ENCODE measurements at places on chromosomes 7 and 10. TPM values are rescaled to one million over a fixed set of nuclear protein-coding genes. Genes with fewer than 3 reads are reported as not detected.

DNA sequence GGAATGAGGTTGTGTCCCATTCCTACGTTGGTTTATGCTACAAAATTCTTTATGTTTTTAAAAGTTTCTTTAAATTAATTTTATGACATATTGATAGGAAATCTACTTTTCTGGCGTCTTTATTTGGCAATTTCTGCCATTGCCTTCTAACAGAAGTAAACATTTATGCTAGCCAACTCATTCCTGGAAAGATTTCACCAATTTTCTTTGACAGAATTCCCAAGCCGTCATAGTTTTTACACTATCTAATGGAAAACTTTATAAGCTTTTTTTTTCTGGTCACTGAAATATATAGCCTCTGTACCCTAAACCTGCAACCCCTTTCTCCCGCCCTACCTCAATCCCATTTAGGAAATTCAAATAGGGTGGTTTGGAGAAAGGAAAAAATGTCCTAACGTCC is 6.1 kb upstream of the TCAF1 start:
- DNase-seq = no peak

DNA sequence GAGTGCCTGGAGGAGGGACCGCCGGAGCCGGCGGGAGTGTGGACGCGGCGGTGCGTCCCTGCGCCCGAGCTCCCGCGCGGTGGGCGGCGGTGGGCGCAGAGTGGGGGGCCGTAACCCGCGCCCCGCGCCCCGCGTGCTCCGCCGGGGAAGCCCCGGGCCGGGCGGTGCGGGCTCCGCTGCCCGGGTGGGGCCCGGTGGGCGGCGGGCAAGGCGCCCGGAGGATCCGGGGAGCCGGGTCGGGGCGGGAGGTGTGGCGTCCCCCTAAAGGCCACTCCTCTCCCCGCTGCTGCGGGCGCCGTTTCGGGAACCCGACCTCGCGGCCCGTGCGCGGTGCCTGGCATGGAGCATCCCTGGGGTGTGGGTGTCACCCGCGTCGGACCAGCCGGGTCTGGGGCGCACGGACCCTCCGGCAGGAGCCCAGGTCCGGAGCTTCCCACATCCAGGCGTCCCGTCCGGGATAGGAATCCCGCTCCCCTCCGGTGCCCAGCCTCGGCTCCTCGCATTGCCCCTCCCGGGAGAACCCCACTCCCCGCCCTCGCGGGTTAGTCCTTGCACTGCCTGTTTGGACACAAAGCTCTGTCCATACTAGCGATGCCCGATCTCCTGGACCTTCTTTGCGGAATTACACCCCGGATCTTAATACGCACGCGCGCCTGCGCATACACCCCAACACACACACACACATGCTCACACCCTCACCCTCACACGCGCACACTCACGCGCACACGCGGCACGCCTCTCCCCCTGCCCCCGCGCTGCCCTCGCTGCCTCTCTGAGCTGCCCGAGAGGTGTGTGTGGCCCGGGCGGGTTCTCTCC is 723 bp downstream of the MTURN start:
- DNase-seq = peak; percentile 68

DNA sequence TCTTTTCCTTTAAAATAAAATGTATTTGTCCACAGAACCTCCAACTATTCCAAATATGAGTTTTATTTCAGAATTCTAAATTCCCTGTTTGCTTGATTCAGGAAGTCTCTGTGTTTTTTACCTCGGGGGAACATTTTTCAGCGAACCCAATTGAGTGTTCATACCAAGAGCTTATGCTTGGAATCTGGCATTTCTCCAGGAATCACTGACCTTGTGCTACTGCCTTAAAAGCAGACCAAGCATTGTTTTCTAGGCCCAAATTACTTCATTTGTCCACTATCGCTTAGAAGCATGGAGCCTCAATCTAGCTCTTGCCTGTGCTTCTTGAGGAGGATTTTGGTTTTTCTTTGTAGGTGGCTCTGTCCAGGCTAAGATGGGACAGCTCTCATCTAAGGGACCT is 59.4 kb downstream of the EBLN1 start:
- DNase-seq = peak; percentile 1

DNA sequence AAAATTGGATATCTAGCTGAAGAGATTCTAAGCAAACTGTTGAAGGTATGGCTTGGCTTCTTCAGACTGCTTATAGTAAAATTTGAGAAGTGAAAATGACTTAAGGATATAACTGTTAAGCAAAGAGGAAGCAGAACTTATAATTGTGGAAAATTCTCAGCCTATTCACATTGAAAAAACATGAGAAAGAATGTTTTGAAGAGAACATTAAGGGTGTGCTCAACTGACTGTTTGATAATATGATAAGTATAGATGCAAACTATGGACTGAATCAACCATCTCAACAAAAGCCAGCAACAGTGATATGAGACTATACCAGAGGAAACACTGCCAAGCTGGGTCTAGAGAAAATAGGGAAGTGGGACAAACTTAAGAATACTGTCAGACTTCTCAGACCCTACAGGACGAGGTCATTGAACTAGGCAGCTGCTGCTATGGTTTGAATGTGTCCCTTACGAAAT is 133.1 kb upstream of the PPP1R3A start:
- DNase-seq = no peak

- no peak for DNase-seq
These were observed 262.9 kb downstream of the TCERG1L start for GRCh38 chr10:131048606-131049005.

DNA sequence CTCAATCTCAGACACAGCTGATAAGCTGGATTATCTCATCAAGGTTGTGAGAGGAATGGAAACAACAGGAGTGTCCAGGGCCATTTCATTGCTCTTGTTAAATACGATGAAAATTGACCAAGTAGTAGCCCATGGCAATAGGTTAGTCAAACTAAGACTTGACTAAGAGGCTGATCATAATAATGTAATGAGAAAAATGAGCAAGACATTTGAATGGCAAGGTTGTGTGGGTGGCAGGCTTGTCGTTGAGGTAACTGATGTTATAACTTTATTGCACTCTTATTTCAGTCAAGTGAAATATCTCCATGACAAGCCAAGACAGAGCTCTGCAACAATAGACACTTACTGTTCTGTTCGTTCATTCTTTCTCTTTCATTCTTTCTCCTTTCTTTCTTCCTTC is 532.0 kb downstream of the GATA3 start:
- DNase-seq = no peak

DNA sequence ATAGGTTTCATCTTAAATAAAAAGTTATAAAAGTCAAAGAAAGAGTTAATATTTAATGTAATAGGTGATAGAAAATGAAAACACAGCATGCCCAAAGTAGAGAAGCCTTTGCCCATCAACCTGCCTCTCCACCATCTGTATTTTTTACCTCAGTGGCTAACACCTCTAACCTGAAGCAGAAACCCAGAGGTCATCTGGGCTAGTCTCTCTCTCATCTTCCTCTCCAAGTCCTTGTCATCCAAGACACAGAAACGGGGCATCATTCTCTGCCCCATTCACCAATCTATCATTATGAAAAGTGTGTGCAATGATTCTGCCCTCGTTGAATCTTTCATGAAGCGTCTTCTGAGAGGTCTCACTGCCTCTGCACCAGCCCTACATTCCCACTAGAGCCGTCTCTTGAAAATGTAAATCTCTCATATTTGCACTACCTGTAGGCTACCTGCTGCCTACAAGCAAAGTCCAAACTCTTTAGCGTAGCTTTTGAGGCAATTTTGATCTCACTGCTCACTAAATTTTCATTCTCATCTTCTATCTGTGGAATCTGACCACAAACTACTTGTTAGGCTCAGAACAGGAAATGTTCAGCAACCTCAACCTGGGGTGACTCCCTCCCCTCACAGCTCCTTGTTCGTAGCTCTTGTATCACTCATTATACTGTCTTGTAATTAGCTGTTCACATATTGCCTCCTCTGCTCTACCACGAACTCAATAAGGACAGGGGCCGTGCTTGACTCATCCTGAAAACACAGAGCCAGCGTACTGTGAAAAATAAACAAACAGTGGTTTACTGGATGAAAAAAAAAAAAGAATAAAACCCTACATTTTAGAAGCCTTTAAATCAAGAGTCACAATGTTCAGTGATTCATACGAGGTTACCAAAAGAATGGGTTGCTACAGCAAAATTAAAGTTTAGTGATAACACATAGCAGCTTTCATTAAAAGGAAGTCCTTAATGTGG is 83.1 kb downstream of the CTNNA3 start:
- peak; percentile 56 for DNase-seq

GRCh38 chr10:100886963-100887362 is 25.8 kb upstream of the SLF2 start:
- no peak for DNase-seq

CCDC3 gene
- total RNA-seq = 2.0 TPM

CDC14C gene
- total RNA-seq = 0.07 TPM

PLCE1 gene
- 2.3 TPM for total RNA-seq

EBF3 gene
- total RNA-seq = not detected

Data from M059J (cell line).